ENCODE measurements at places on chromosomes 6 and 20.

DNA sequence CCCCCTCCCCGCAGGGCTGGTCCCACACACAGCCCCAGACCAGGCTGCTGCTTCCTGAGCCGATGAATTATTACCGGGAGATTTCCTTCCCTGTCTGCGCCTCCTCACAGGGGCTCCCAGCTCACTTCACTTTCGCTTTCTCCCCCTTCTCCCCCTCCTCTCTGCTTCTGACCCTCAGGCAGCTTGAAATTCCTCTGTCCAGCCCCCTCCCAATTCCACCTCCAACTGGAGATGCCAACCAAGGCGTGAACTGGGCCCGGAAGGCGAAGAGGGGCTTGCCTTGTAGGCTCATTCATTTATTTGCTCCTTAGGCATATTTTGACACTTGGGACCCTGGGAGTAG lies 1.7 kb upstream of the TCF15 start:
- DNase-seq = no peak

DNA sequence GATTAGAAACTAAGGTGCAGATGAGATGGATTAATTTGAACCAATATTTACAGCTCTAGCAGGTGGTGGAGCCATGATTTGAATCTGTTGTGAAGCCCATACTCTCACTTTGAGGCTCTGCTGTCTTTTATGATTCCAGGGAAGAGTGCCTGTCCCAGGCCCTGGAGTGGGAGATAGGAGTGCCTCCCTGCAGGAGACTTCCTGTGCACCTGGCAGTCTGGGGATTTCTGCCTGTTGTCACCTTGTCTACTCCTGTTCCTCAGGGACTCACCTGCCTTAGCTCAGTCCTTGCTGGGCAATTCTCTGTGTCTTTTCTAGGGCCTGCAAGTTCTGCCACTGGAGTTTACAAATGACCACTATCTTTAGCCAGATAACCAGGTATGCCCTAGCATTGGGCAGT lies 46.3 kb downstream of the SCAND1 start:
- DNase-seq = no peak

- DNase-seq = no peak
These were observed 620.7 kb upstream of the BTBD3 start for GRCh38 chr20:11296951-11297350.

DNA sequence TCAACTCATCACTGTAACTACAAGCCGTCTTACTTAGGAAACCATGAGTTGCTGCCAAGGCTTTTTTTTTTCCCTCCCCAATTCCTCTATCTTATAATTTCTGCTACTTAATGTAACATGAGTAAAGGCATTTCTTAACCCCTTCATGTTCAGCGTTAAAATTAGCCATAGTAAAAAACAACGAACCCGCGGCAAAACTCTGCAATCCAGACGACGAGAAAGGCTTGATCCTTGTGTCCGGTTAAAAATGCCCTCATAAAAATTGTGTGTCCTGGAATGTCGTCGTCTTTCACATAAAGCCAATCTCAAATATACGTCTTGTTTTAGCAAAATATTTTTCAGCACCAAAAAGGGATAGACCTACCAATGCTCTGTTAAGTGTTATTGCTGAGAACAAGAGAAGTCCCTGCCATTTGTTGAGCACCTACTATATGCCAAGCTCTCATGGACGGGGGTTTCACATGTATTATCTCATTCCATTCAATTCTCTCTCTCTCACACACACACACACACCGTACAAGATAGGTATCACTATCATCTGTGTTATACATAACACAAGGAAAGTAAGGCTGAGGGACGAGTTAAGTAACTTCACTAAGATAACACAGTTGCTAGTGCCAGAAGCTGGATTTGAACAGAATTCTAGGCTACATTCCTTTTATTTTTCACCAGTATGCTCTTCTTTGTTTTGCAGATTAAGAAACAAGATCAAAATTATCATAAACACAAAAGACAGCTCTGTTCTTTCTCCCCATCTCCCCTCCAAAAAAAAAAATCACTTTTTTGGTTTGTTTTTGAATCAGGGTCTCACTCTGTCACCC lies 683 bp upstream of the ARHGAP18 start:
- no peak for DNase-seq

GRCh38 chr6:121349596-121349995 lies 15.3 kb upstream of the TBC1D32 start:
- no peak for DNase-seq

DNA sequence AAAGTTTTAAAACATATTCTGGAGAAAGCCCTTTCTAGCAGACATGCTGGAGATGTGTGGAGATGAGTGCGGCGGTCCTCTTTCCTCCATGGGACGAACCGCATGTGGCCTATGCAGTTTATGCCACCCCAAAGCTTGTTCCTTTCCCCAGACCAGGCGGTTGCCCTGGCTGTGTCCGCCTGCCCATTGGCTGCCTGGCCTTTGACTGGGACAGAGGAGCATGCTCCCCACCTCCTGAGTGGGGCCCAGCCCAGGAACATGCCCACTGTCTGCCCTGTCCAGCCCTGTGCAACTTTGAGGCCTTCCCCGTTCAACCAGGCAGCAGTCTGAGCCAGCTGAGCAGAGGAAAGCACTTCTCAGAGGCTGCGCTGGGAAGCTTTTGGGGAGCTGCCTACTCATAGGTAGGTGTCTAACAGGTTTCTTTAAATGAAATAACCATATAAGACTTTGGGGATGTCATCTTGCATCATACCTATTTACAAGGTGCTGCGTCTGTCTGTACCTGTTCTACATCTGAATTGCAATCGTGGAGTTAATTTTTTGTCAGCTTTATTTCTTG lies 20.6 kb downstream of the FOXC1 start:
- DNase-seq = no peak

DNA sequence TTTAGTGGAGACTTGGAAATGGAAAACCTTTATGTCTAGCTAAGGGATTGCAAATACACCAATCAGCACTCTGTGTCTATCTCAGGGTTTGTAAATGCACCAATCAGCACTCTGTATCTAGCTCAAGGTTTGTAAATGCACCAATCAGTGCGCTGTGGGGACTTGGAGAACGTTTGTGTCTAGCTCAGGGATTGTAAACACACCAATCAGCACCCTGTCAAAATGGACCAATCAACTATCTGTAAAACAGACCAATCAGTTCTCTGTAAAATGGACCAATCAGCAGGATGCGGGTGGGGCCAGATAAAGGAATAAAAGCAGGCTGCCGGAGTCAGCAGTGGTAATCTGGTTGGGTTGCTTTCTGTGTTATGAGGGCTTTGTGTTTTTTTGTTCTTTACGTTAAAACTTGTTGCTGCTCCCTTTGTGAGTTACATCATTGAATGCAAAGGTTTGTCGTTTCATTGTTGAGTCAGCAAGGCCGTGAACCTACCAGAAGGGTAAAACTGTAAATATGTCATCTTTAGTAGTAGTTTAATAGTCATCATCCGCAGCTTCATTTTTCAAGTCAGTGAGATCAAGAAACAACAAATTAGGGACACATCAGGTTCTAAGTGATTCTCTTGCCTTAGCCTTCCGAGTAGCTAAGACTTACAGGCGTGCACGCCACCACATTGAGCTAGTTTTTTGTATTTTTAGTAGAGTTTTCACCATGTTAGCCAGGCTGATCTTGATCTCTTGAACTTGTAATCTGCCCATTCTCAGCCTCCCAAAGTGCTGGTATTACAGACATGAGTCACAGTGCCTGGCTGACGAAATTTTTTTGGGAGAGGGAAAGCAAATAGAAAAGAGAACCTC lies 22.7 kb upstream of the NUP153 start:
- DNase-seq = no peak

DNA sequence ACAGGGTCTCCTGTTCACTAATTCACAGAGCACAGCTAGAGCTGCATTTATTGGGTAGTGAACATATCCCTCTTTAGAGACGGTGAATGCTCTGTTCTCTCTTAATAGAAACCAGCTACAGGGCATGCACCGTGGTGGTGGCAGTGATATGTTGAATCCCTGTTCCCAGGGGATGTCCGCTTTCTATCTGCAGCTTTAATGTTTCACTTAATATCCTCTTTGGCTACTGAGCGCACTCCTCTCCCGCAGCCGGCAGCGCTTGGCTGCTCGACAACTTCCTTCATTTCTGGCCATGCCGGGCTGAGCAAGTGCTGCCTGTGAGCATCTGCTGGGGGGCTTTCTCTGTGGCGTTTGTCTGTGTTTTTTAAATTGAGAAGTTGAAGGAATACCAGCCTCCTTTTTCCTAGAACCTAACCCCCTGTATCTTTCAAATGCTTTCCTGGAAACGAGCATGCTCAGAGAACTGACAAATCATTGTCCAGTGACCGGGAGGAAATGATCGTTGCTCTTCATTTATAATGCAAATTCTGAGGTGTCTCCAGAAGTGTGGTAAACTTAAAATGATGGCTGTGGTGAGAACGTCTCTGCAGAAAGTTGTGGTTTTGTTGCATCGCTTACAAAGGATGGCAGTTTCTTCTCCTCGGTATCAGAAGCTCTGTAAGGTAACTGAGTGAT lies 297.9 kb downstream of the UTRN start:
- DNase-seq = no peak

Data from cortex of kidney (tissue), 1 donor.